Thoracic aorta (tissue), 2 donors: ENCODE measurements at places on chromosomes 4 and X.

DNA sequence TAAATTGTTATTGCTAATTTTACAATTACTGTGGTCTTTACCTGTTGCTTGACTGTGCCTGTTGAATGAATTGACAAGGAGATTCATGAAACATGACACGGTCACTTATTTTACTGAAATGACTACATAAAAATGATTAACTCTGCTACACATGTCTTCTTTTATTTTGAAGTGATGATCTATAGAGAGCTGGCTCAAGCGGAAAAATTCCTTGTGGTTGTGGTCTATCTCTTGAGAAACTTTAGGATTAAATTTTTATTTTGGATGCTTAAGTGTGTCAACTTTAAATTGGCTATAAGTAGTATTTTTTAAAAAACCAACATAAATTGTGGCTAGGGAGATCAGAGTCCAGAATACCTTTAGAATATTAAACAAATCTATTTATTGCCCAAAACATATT lies 131.8 kb upstream of the PITX2 start:
- no peak for DNase-seq

GRCh38 chr4:183905593-183906488 lies 734 bp downstream of the STOX2 start:
- DNase-seq: no peak

DNA sequence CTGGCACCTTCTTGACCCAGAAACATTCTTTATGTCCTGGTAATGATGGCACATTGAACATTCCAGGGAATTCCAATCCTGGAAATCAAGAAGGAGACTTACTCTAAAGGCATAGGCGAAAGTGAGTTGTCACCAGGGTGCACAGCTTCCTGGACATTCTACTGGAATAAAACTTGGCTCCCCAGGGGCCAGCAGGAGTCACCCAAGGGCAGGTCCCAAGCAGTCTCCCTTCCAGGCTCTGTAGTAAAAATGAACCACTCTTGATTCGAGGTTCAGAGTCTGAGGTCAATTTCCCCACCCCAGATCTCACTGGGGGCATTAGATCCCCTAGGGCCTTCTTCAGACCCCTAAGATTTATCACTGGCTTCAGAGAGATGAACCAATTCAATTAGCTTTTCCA lies 338.7 kb upstream of the GATB start:
- DNase-seq: no peak

- DNase-seq: no peak
Measured at GRCh38 chrX:17494216-17494615, 119.2 kb downstream of the NHS start.

- DNase-seq: no peak
Measured at GRCh38 chr4:1534876-1535526, 128.8 kb upstream of the NKX1-1 start.

DNA sequence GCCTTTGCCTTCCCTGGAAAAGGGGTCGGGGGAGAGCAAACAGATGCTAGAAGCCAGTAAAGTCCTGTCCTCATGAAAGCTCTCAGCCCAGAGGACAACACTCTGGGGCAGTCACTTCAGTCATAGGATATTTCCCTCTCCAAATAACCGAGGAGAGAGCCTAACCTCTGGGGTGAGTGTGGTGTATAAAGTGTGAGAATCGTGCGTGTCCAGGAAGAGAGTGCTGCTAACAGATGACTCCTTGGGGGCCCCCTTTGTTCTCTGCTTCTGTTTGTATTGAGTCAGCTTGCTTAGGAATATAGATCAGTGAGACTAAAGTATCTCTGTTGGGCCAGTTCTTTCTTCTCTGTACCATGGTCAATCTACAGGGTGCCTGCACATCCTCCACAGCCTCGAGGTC lies 247.2 kb downstream of the PALLD start:
- DNase-seq: no peak

DNA sequence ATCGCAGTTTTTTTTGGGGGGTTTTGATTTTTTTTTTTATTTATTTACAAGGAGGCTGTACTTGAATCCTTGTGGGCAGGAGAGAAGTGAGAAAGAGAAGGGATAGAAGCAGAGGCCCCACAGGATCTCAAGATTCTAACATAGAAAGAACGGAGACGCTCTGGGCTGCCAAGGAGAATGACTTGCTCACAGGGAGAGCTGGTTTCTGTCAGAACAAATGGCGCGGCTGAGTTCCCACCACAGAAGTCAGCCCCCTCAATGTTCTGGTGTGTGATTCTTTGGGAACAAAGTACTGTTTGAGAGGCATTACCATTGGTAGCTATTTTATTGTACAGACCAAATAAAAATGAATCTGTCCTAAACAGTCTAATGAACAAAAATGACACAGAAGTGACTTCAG lies 80.6 kb downstream of the ATXN3L start:
- DNase-seq: no peak

- DNase-seq: no peak
Measured at GRCh38 chr4:1813915-1814314, 20.8 kb downstream of the FGFR3 start.

DNA sequence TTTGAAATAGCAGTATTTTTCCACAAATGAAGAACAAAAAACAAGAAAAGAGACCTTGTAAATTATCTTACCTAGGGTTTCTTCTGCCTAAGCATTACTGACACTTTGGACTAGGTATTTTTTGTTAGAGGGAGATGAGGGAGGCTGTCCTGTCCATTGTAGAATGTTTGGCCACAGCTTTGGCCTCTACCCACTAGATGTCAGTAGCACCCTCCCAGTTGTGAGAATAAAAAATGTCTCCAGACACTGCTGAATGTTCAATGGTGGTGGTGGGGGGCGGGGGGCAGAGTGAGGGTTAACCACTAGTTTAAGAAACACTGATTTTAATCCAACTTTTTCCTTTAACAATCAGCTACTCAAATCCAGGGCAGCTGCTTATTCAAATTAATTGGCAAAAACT lies 25.8 kb downstream of the OTUD4 start:
- no peak for DNase-seq

GRCh38 chr4:18391354-18391728 lies 369.8 kb upstream of the LCORL start:
- DNase-seq: no peak

GRCh38 chrX:153572601-153573000 lies 26.3 kb downstream of the CCNQ start:
- DNase-seq: no peak

DNA sequence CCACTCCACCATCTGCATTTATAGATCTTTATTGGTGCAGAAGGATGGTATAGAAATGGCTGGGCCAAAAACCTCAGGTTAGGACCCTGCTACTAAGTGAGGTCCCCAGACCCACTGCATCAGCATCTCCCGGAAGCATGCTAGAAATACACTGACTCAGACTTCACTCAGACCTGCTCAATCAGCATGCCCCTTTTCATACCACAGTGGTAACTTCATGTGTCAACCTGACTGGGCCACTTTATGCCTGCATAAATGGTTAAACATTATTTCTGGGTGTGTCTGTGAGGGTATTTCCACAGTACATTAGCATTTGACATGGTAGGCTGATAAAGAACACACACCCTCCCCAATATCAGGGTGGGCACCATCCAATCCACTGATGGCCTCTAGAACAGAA lies 118.6 kb upstream of the VCX3B start:
- DNase-seq: no peak

- DNase-seq: no peak
Measured at GRCh38 chrX:107750263-107750662, 25.3 kb downstream of the TSC22D3 start.

GRCh38 chr4:52103319-52103718 lies 52.2 kb downstream of the SPATA18 start:
- DNase-seq: no peak

- no peak for DNase-seq
Measured at GRCh38 chrX:110374559-110374958, 15.9 kb downstream of the RTL9 start.

DNA sequence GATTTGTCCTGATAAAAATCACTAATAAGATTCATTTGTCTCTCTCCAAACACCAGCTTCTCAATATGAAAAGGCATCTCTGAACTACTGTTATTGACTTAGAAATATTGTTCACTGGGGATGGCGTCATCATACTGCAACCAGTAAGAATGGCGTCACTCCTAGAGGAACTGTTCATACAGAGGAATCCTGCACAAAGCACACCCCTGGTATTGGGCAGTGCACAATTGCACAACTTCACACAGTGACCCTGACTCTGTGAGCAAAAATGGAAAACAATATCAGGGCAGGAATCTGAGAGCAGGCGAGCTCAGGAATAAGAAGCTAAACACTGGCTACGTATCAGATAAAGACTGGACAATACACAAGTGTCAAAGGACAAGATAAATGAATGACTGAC lies 66.7 kb upstream of the PNPLA4 start:
- no peak for DNase-seq

DNA sequence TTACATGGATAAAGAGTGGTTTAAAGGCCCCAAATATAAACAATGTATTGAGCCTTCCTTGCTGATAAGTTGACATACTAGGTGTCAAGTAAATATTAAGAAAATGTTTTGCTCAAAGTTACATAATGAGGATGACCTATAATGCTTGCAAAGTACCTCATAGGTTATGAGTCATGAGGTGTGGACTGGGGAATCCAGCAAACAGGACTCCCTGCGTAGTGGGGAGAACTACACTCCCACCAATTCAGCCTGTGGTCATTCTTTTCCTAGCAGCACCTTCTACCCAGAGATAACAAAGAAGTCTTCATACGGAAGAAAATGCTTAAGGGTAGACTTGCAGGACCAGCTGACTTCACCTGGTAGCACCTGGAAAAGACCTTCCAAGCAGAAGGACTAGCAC lies 418.9 kb upstream of the CPEB2 start:
- no peak for DNase-seq

GRCh38 chrX:20421275-20421674 lies 154.6 kb upstream of the RPS6KA3 start:
- no peak for DNase-seq

DNA sequence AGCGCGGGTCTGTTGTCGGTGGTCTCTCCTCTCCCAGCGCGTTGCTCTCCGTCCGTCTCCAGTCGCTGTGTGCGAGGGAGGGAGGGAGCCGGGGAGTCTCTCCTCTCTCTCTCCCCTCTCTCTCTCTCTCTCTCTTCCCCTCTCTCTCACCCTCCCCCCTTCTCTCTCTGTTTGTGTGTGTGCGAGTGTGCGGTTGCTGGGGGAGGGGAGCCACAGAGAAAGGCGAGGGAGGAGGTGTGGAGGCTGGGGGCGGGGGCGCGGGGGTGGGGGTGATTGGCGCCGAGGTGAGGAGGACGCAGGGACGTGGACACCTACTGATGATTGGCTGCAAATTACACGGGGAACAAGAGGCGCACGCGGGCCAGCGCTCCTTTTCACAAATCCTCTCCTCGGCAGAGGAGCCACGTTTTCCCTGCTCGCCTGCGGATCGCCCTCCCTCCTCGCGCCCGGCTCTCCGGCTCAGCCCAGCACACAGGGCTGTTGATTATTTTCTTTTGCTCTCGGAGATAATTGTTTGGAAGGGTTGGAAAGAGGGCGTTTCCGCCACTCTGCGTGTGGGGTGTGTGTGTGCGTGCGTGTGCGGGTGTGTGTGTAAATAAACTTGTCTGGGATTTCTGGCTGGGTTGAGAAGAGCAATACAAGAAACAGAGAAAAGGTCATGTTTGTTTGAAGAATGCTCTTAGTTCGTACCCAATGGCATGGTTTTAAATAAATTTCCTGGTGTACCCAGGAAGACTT lies at the start of gene CXXC4:
CXXC4 (minus strand) TSS at position 73 of the 738 bp plus-strand sequence. CDS start 3,092 bp downstream, outside the sequence.
- DNase-seq: no peak

DNA sequence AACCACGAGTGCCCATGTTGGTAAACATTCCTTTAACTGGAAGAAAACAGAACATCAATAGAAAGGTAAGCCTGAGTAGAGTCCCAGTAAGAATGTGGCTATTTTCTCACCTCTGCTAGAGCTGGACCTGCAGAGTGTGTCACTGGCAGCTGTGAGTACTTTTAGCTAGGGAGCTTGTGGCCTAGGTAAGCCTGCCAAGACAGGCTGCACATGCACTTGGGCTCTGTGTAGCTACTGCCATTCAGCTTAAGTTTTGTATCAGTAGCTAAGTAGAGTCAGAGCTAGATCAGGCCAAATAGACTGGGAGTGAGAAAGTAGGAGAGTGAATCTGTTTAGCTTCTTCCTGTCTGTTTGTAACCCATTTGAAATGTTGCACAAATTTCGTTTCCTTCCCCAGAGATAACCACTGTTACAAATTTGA lies 35.3 kb downstream of the RBPJ start:
- no peak for DNase-seq
